ENCODE measurements at places on chromosomes 3 and 15.

DNA sequence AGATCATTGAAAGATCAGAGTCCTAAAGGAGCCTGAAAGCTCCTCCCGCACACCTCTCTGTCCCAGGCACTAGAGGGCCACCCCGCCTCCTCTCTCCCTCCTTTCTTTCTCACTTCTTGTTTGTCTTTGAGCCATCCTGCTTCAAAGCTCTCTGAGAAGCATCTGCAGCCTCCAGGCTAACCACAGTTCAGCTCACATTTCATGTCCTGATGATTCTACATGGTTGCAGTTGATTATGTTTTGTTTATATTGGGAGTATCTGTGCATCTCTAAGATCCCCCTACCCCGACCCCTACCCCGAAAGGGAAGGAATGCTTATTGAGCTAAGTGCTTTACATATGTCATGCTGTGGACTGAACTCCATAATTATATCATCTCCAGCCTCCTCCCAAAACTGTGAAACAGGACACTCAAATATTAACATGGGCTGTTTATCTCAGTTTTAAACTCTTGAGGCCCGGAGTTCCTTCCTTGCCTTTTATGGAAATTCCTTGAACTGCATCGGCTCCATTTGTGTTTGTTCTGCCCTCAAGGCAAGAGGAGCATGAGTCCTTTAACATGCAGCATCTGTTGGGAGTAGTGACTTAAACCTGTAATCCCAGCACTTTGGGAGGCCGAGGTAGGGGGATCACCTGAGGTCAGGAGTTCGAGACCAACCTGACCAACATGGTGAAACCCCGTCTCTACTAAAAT is 30.9 kb downstream of the MGLL start:
- DNase-seq: peak; percentile 56

DNA sequence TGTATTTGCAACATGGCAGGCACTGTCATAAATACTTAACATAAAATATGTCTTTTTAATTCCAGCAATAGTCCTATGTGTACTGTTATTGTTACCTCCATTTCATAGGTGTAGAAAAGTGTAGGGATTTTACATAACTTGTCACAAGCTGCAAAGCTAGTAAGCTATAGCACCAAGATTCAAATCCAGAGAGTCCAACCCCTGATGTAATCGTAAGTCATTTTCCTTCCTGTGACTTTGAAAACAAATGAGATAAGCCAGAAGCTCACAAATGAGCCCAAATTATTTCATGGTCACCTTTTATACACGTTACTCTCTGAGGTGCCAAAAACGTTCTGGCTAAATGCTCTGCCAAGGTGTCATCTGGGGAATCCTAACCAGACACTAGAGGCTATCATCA is 23.8 kb downstream of the TNIK start:
- DNase-seq: no peak

- DNase-seq: no peak
Measured at GRCh38 chr15:69094124-69094921, 66.1 kb upstream of the GLCE start.

DNA sequence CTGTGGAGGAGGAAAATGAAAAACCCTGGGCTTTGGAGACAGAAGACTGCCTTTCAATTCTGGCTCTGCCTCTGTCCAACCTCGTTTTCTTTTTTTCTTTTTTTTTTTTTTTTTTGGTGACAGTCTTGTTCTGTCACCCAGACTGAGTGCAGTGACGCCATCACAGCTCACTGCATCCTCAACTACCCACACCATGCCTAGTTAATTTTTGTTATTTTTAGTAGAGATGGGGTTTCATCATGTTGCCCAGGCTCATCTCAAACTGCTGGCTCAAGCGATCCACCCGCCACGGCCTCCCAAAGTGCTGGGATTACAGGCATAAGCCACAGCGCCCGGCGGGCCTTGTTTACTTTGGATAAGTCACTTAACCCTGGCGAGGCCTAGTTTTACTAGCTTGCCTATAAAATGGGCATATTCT is 66.3 kb upstream of the SLC25A26 start:
- no peak for DNase-seq

- no peak for DNase-seq
Measured at GRCh38 chr3:127590282-127590592, 296 bp downstream of the TPRA1 start.

DNA sequence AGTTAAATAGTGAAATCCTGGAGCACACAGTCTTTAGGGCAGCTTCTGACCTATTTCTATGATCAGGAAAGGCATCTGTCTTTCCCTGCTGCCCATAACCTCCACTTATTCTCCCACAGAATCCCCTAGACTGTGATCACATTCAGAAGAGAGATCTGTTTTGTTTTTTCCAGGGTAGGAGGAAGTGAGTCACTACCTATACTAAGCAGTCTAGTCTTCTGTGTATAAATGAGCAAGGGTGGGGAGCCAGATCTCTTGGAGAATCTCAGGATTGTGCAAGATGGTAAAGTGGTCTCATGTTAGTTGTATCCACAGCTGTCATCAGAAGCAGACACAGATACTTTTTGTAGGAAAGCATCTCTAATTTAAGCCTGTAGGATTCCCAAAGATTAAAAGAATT is 11.8 kb upstream of the FBXO22 start:
- DNase-seq: no peak
